ENCODE measurements at places on chromosomes 11 and 22.

- DNase-seq: no peak
These were observed 875.3 kb downstream of the NTM start for GRCh38 chr11:132245403-132246385.

- no peak for DNase-seq
These were observed 10.3 kb downstream of the YAP1 start for GRCh38 chr11:102120437-102120973.

DNA sequence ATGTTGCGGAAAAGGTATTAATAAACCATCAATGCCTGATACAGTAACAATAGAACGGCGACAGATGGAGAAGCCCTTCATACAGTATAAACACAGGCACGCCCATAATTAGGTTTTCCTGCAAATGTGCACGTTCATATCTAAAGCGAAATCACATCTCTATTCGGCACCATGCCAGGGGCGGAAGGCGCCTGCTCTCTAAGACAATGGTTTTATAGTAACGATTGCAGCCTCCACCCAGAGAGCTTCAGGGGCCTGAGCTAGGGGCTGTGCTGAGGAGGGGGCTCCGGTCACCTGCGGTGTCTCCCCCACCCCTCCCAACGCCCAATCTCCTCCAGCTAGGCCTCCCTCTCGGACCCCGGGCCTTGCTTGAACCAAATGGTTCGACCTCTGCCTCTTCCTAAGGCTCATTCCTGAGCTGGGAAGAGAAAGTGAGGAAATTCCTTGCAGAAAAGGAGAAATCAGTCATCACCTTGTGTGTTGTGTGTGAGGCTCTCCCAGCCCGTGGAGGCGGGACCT is 9.6 kb downstream of the KRTAP5-5 start:
- peak; percentile 37 for DNase-seq

DNA sequence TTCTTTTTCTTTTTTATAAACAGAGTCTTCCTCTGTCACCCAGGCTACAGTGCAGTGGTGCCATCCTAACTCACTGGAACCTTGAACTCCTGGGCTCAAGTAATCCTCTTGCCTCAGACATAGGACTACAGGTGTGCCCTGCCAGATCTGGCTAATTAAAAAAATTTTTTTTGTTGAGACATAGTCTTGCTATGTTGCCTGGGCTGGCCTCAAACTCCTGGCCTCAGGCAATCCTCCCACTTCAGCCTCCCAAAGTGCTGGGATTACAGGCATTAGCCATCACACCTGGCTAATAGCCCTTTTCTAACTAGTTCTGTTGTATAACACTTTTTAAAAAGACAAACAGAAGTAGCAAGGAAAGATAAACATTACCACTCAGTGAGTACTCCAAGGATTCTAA is 57.4 kb downstream of the CSTF3 start:
- no peak for DNase-seq

DNA sequence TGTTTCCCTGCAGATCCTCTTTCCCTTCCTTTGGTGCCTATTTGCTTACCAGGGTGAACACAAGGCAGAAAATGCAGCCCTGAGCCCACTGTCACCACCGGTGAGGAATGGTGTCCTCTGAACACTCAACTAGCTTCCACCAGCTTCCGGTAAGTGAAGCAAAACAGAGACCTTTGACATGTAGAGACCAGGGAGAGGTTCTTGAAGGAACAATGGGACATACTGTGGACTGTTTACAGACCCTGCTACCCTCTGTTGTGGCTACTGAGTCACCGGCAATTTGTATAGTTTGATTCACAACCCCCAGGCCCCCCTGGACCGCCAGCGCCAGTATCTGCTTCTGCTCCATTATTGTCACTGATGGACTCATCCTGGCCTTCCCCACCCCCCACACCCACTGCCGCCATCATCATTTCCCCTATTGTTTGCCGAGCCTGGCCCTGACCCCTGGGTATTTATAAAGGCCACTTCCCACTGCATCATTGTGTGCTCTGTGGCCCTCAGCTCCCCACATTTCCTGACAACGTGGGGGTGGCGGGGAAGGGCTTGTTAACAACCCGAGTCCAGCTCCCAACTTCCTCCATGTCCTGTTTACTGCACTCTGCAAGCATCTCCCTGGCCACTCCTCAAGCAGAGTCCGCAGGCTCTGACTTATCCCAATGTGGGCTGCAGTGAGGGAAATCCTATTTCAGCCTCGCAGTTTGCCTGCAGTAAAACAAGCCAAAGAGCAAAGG is 252.9 kb downstream of the ETS1 start:
- DNase-seq: peak; percentile 77

DNA sequence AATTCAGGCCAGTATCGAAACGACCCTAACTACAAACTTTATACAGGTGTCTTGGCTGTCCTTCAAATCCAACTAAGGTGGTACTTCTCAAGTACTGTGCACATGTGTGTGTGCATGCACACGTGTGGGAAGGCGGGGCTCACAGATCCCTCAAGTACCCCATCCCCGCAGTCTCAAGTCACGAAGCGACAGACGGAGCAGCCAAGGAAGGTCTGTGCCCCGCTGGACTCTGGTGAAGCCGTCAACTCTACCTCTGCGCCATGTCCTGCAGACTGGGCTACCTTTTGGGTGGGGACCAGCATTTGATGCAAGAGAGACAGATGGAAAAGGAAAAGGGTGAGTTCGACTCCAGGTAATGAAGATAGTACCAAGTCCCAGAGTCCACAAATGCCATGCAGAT is 169.0 kb downstream of the CRYBB2 start:
- DNase-seq: no peak

DNA sequence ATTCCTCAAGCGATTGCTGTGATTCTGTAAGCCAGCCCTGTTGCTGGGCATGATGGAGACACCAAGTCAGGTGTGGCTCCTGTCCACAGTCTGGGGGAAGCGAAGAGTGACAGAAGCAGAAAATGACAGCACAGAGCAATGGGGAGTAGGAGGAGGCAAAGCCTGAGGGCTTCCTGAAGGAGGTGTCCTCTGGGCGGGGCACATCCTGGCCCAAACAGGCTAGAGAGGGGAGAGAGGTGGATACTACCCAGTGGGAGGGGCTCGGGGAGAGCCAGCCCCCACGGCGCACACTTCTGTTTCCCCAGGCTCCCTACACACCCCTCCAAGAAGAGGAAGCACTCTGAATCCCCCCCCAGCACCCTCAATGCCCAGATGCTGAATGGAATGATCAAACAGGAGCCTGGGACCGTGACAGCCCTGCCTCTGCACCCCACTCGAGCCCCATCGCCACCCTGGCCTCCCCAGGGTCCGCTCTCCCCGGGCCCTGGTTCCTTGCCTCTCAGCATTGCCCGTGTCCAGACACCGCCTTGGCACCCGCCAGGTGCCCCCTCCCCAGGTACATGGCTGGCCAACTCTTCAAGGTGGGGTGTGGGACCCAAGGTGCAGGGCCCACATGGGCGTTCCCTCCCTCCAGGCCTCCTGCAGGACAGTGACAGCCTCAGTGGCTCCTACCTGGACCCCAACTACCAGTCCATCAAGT is 18.9 kb downstream of the MYRF start:
- DNase-seq: no peak

GRCh38 chr11:95294701-95295100 is 63.7 kb upstream of the SESN3 start:
- no peak for DNase-seq

DNA sequence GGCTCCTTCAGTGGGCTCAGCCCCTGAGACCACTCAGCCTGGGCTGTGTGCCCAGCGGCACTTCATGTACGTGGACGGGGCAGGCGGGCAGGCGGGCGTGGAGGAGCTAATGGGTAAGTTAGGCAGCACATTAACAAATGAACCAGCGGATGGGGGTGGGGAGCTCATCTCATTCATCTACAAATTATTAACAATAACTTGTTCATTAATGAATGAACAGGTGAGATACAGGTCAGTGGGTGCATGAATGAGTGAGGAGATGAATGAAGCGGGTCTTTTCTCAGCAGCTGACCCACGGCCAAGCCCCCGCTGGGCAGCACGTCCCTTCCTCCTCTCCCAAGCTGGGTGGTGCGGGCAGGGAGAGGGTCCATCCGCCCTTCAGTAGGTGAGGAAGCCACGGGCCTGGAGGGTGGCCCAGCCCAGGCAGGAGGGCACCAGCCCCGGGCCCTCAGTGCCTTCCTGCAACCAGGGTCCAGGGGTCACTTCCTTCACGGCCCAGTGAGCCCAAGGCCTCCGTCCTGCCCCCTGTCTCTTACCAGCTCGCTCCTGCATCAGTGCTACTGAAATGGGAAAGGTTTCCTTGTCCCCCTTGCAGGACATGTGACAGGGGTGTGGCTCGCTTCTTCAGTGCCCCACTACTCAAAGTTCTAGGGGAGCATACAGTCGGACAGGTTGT is 60.5 kb upstream of the KCNQ1OT1 start:
- DNase-seq: no peak

DNA sequence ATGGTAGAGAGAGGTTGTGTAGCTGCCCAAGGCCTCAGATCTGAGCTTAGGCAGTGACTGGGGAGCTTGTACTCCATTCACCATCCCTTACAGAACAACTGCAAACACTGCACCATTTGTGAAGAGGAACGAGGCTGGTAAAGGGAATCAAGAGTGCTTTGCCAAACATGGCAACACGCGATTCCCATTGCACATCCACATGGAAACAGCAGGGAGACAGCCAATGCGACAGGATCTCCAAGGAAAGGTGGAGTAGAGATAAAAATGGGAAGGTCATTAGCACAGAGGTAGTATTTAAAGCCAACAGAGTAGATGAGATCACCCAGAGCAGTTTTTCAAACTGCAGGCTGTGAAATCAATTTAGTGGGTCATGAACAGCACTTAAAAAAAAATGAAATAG is 42.0 kb downstream of the TCF20 start:
- DNase-seq: no peak

- DNase-seq: no peak
These were observed 84.6 kb downstream of the DBX1 start for GRCh38 chr11:20075627-20076026.

- DNase-seq: no peak
These were observed 7.9 kb upstream of the FADS3 start for GRCh38 chr11:61899146-61899841.

GRCh38 chr11:124934862-124935547 is 842 bp downstream of the HEPACAM start:
- DNase-seq: no peak

GRCh38 chr11:20017320-20017719 is 143.0 kb downstream of the DBX1 start:
- DNase-seq: no peak

- DNase-seq: no peak
These were observed 39.5 kb downstream of the XRRA1 start for GRCh38 chr11:74909385-74909784.

GRCh38 chr11:68707527-68707926 is 23.2 kb downstream of the GAL start:
- no peak for DNase-seq

DNA sequence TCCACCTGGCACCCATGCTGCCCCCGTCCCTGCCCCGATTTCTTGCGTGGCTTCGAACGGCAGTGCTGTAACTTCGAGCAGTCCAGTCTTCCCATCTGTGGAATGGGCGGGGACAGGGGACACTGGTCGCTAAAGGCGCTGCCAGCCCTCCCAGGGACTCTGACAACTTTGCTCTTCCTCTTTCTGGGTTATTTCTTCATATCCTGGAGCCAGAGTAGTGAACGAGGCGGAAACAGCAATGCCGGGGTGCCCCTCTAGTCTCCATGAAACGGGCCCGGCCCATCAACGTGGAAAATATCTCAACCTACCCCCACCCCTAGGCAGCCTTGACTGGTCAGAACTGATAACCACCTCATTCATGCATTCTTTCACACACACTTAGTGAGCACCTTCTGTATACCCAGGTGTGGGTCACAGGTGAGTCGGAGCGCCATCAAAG is 42.8 kb downstream of the TRIOBP start:
- no peak for DNase-seq

DNA sequence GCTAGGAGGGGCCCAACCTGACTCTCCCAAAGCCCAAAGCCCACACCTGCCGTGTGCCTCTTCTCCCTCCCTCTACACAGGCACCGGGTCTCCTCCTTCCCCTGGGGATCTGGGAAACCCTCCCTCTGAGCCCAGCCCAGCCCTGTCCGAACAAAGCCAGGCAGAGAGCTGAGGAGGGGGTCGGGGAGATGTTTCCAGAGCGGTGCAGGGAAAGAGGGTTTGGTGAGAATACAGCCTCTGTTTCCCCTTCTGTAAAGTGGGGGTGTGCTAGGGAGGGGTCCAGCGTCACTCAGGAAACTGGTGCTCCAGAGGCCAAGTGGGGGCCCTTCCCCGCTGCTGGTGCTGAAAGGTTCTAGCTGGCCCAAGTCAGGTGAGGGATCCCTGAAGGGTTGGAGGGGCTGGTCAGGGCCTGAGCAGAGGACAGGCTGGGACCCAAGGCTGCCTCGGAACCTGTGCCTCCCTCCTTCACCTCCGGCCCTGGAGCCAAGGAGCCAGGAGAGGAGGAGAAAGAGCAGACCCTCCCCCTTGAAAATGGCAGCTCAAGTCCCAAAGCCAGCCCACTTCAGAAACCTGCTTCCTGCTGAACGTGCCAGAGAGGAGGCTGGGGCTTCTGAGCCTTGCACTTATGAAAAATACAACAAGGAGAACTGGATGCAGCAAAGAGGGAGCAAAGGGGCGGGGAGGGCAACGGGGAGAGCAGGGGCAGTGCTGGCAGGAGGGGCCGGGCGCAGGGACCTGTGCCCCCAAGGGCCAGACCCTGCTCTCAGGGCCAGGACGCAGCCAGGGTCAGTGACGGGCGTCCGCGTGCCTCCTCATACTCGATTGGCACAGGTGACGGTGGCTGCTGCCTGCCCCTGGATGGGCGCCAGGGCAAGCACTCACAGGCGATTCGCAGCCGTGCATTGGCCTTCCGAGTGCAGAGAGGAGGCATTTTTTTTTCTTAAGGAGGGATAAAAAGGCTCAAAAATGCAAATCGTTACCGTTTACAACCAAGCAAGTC is 43.2 kb downstream of the MACROD1 start:
- DNase-seq: no peak

DNA sequence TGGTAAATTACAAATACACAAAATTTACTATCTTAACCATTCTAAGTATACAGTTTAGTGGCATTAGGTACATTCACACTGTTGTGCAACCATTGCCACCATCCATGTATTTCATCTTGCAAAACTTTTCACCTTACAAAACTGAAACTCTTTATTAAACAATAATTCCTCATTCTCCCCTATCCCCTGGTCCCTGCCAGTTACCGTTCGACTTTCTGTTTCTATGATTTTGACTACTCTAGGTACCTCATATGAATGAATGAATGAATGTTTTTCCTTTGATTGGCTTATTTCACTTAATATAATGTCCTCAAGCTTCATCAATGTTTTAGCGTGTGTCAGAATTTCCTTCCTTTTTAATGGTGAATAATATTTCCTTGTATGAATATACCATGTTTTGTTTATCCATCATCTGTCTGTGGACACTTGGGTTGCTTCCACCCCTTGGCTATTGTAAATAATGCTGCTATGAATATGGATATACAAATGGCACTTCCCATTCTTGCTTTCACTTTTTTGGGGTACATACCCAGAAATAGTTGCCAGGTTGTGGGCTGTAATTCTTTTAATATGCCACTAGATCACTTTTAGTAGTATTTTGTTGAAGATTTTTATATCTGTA is 93.0 kb downstream of the UVRAG start:
- DNase-seq: no peak
